Natural killer cell (primary cell): ENCODE measurements at places on chromosomes 13 and 19. TPM values are rescaled to one million over a fixed set of nuclear protein-coding genes. Genes with fewer than 3 reads are reported as not detected.

Gene CERS1
- total RNA-seq: not detected

DNA sequence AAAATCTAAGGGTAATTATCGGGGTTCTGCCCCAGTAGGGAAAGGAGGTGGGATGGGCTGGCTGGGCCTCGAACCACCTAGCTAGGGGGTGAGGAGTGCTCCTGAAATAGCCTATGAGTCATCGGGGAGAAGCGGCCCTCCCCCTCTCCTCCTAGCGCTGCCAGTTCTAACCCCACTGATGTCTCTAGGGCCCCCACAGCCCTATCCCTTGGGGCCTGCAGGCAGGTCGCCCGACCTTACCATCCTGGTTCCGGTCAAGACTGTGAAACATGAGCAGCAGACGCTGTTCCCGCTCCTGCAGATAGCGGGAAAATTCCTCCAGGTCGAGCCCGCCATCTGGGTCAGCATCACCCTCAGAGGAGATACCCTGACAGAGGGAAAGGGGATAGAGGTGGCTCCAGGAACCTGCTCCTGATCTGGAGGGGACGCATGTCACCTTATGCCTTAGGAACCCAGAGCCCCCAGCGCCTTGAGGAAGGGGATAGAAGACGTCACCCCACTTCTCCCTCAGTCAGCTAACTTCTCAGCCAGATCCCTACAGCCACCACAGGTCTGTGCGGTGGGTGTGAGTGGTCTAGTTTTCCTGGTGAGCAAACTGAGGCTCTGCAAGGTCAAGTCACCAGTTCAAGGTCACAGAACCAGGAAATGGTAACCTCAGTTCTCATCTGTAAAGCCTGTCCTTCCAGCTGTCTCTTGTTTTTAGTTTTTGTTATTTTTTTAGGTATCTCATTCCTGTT lies 1.5 kb downstream of the SLC25A23 start:
- H3K4me1 ChIP-seq: peaks cover 19% of the 10 kb centered on the region
- no peaks in the 10 kb centered on the region for H3K36me3 ChIP-seq
- H3K27ac ChIP-seq: no peak overlapping the region
- no peaks in the 10 kb centered on the region for H3K27me3 ChIP-seq

DNA sequence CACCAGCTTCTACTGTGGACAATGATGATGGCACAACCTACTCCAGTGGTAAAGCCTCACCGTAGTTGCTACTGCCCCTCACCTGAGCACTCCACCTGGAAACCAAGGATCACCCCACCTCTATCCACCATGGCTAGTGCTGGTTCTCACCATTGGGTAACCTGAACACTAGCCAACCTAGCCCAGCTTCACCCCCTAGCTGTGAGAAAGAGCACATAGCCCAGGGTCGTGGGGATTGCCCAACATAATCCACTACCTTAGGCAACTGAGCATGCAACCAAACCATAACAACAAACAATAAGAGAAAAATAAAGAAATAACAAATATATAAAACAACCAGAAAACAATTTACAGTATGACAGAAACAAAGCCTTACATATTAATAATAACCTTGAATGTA lies 560.1 kb downstream of the DIAPH3 start:
- no peaks in the 10 kb centered on the region for H3K36me3 ChIP-seq
- no peak overlapping the region for H3K4me3 ChIP-seq
- no peak for DNase-seq
- no peaks in the 10 kb centered on the region for H3K27me3 ChIP-seq
- H3K4me1 ChIP-seq: no peaks in the 10 kb centered on the region
- H3K27ac ChIP-seq: no peak overlapping the region

DNA sequence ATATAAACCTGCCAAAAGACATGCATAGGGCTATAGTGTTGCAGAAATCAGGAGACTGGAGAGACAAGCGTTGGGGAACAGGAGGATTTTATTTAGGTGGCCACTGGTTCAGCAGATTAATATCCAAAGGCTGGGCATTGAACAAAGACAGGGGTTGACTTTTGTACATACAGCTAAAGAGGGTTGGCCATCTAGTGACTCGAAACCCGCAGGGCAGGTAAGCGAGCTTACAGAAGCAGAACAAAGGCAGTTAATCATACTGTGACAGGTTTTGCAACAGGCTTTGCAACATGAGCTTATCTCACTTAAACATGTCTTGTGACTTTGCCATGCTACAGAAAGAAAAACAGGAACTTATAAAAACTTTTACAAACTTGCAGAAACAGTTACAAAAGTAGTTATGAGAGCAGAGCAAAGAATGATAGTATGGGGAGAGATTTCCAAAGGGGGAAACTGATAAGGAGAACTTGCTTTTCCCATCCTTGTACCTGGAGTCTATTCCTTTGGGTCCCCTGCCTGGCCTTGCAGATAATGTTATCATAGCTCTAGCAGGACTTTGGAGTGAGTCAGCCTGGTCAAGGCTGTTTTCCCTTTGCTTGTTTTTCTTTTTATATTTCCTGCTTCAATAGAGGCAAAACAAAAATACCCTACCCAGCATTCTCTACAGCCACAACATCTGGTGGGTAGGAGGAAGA lies 234.2 kb downstream of the PCDH17 start:
- no peaks in the 10 kb centered on the region for H3K36me3 ChIP-seq
- no peaks in the 10 kb centered on the region for H3K4me1 ChIP-seq
- no peak overlapping the region for H3K27ac ChIP-seq
- H3K4me3 ChIP-seq: no peak overlapping the region
- no peaks in the 10 kb centered on the region for H3K27me3 ChIP-seq

Gene RDH8
- total RNA-seq: not detected

DNA sequence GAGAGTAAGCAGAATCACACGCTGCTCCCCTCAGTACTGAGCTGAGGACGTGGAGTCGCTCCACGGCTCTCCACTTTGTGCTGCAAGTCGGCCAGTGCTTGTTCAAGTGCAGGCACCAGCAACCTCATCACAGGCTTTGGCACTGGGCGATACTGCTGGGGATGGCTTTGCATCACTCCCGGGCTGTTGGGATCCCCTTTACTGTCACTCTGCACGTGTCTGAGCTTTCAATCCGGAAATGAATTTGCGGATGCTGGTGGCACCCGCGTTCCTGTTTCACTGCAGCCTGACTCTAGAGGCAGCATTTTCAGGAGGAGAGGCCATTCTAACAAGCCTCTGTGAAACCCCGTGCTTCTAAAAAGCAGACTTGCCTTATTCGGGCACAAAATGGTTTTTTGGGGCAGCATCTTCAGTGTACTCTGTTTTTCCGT lies 19.1 kb downstream of the SMARCA4 start:
- DNase-seq: no peak
- peaks cover 6% of the 10 kb centered on the region for H3K4me1 ChIP-seq
- H3K4me3 ChIP-seq: no peak overlapping the region
- peaks cover 3% of the 10 kb centered on the region for H3K36me3 ChIP-seq

DNA sequence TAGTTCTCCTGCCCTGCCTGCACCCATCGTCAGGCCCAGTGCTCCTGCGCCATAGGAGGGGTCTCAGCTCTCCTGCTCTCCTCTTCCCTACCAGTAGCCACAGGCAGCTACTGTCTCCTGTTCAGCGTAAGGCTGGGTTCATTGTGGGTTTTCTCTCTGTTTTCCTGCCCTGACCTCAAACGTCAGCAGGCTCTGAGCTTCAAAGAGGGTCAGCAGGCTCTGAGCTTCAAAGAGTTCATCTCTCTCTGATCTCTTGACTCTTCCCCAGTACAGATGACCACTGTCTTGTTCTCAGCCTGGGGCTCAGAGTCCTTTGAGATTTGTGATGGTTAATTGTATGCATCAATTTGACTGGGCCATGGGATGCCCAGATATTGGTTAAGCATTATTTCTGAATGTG lies 4.6 kb upstream of the CPB2 start:
- no peaks in the 10 kb centered on the region for H3K36me3 ChIP-seq
- no peak for DNase-seq
- H3K27me3 ChIP-seq: no peaks in the 10 kb centered on the region
- no peak overlapping the region for H3K27ac ChIP-seq
- H3K4me1 ChIP-seq: no peaks in the 10 kb centered on the region

Gene PSG5
- not detected for total RNA-seq

GRCh38 chr19:4571305-4571917 lies 11.9 kb upstream of the SEMA6B start:
- H3K4me1 ChIP-seq: no peaks in the 10 kb centered on the region
- H3K36me3 ChIP-seq: no peaks in the 10 kb centered on the region
- H3K27ac ChIP-seq: no peak overlapping the region
- peaks cover 4% of the 10 kb centered on the region for H3K27me3 ChIP-seq
- no peak for DNase-seq

GRCh38 chr13:73991384-73991783 lies 142.8 kb downstream of the KLF12 start:
- DNase-seq: no peak

Gene SUPT20H
- total RNA-seq: 59.8 TPM

GRCh38 chr19:30525383-30525782 lies 153.2 kb downstream of the ZNF536 start:
- H3K27ac ChIP-seq: no peak overlapping the region
- H3K4me1 ChIP-seq: no peaks in the 10 kb centered on the region
- no peaks in the 10 kb centered on the region for H3K27me3 ChIP-seq
- no peaks in the 10 kb centered on the region for H3K36me3 ChIP-seq

Gene METTL21C
- not detected for total RNA-seq

DNA sequence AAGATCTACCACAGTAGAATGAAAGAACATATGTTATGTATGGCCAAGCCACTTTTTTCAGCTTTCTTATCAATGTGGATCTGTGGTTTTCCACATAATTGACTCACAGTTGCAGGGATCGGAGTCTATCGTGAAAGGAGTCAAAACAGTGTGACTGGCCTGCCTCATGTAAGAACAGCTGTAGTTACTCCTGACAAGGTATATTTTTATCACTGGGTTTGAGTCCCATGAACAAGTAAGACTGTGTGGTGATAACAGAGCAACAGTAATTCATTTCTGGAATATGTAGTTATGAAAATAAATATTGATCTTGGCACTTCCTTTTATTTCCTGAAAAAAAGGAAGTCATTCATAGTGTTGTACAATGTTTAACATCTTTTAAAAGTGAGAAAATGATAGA lies 416.6 kb downstream of the KLF12 start:
- DNase-seq: peak; percentile 54
- H3K4me3 ChIP-seq: no peak overlapping the region
- H3K36me3 ChIP-seq: peaks cover 16% of the 10 kb centered on the region

DNA sequence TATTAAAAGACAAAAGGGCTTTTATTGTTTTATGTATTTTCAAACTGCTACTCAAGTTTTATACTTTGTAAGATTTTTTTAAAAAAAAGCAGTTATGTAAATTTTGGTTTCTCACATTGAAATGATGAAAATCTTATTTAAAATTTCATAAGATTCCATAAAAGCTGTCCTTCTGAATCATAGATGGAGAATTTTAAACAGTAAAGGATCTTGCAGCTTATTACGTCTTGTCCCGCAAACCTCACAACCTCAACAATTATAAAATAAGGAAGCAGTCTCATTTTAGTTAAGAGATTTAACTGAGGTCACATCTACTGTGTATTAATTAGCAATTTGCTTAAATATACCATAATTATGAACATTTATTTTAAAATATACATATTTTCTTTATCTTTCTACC lies 581.0 kb upstream of the SPRY2 start:
- H3K27ac ChIP-seq: no peak overlapping the region
- no peaks in the 10 kb centered on the region for H3K27me3 ChIP-seq
- no peaks in the 10 kb centered on the region for H3K36me3 ChIP-seq
- DNase-seq: no peak

- H3K27me3 ChIP-seq: no peaks in the 10 kb centered on the region
- H3K4me3 ChIP-seq: no peak overlapping the region
- H3K36me3 ChIP-seq: no peaks in the 10 kb centered on the region
- H3K4me1 ChIP-seq: no peaks in the 10 kb centered on the region
Measured at GRCh38 chr13:103945836-103946235, 879.6 kb upstream of the SLC10A2 start.

DNA sequence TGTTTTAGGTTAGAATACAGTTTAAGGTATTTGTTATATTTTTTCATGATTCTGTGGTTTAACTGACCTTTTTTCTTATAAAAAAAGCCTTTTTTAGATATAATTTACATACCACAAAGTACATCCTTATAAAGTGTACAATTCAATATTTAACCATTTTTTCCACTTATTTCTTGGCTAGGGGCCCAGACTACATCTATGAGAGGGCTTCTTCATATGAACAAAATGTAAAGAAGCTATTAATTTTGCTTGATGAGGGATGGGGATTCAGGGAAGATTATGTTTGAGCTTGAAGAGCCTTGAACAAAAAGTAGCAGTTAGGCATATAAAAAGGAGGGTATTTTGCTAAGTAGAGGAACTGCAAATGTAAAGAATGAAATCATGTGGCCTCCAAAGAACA lies 2.2 kb downstream of the CCDC122 start:
- H3K27me3 ChIP-seq: no peaks in the 10 kb centered on the region
- no peak overlapping the region for H3K4me3 ChIP-seq
- H3K27ac ChIP-seq: no peak overlapping the region

DNA sequence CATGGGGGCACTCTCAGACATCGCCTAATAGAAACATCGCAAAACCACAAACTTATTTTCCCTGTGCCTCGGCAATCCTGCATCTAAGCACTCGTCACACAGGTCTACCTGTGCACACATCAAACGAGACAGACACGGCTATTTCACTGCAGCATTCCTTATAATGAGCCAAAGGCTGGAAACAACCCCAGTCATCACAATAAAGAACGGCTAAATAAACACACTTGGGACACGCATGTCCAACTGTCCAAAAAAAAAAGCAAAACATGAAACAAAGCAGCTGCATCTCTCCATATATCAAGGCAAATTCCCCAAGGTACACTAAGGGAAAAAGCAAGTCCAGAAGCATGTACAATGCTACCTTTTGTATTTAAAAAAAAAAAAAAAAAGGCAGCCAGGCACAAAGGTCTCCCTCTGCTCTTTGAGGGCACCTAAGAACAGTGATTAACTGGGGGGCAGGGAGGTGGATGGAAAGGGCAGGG lies 27.2 kb upstream of the CCNP start:
- no peak overlapping the region for H3K27ac ChIP-seq
- H3K27me3 ChIP-seq: no peaks in the 10 kb centered on the region
- no peak for DNase-seq
- no peaks in the 10 kb centered on the region for H3K4me1 ChIP-seq
- peaks cover 50% of the 10 kb centered on the region for H3K36me3 ChIP-seq

Gene LMTK3
- total RNA-seq: 1.9 TPM

Gene PODNL1
- not detected for total RNA-seq

Gene ZNF766
- total RNA-seq: 29.4 TPM
